ENCODE measurements at places on chromosomes 5 and 9.

DNA sequence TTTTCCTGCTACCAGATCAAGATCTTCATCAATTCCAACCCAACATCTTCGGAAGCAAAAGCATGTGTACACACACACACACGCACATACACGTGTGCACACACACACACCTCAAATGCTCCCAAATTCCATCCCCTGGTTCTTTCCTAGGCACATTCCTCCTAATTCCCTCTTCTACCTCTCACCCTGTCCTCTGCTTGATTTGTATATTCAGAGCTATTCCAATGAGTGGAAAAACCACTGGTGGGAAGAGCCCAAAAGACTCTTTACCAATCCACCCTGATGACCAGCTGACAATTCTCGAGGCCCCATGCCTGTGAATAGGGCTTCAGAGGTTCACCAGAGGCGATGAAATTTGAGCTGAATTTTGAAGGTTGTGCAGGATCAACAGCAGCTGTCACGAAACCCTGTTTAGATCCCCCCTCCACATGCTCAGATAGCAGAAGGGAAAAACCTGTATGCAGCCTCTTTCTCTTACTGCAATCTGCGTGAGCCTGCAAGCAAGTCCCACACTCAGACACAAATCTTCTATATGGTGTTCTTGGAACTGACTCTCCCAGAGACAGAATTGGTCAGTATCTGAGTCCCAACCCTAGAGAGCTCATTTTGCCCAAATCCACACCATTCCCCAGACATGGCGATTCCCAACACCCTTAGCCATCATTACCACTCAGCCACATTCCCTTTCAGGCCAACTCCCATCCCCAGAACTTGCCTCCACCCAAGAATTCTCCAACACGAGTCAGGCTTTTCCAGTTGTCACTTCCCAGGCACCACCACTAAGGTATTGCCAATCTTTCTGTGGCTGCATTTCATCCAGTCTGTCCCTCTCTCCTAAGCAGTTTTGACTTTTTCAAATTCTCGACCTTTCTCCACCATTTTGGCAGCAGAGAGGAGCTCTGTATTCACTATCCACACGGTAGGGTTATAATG lies 4.3 kb upstream of the TRIO start:
- DNase-seq, result no peak

DNA sequence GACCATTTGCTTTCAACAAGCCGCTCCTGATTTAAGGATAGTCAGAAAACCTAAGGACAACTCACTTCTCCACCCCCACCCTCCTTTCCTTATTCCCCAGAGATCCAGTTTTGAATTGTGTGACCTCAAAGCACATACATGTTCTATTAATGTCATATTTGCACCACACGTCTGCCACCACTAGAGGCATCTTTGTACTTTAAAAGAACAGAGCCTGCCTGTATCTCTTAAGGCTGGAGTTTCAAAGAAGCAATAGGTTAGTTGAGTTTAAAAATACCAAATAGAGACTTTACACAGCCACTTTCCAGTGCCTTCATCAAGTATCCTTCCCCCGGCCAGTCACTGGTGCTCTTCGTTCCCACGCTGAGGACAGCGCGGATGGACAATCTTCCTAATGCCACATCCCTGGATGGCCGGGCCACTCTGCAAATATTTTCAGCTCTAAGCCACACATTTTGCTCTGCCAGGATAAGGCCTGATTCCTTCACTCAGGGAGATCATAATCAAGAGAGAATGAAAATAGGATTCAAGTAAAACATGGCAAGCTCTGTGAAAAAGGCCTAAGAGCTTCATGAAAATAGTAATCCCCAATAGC lies 146.3 kb downstream of the SNCAIP start:
- DNase-seq, result no peak

DNA sequence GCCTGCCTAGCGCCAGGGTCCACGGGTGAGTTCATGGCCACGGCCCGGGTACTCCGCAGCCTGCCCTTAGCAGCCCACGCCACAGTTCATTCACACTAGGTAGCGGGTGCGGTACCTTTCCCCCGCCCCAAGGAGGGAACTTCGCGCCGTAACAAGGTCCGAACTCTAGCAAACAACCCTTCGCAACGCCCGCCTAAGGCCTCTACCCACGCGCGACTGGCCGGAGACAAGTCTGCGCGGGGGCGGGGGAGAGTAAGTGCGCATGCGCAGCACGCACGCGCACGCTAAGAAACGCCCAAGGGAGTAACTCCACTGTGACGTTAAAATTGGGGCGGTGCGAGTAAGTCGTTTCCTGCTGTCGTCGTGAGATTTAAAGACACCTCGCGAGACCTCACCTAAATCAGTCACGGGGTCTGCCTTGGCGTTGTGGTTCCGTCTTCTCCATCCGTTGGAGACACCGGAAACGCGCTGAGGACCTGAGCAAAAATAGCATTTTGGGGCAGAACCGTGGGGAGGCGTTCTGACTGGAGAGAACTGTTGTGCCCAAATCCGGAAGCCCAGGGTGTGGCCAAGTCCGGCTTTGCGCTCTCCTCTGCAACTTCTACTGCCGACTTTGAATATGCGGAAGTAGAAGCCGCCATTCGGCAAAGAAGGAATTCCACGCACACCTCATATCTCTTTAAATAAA lies at the start of gene RAPGEF6:
RAPGEF6 (minus strand) TSS at position 234 of the 688 bp plus-strand sequence; CDS start at position 35, 199 bp downstream.
- DNase-seq, result peak; percentile 98

DNA sequence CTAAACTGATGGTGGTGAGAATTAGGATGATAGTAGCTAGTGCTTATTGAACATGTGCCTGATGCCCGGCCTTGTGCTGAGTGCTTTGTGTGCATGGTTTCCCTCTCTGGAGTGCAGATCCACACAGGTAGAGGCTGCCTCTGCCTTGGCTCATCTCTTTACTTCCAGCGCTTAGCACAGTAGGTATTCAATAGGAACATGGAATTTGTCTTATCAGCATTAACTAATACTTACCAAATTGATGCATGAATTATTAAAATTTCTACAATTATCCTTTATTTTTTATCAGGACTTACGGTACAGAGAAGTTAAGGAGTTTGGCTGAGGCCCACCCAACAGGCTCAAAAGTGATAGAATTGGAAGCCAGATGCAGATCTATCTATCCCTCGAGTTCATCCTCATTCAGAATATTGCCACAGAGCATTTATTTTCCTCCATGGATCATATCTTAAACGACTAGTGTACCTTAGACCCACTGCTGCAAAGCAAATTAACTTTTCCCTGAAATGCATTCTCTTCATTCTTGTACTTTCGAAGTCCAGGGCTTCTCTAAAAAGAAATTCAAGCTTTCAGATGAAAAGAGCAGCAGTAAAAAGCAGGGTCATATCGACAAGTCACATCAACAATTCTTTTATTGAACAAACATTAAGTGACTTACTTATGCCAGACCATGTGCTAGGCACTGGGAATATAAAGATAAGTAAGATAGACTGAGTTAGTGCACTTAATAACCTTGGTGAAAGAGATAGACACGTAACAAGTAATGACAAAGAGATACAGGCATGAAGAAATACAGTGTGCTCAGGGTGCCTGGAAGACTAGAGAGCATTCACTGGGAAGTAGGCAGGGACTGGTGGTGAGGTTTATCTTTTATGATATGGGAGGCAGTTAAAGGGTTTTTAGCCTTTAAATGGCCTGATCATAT lies 290.0 kb downstream of the ARRDC3 start:
- no peak for DNase-seq
